ENCODE measurements at places on chromosomes 2 and 18.

GRCh38 chr2:7444626-7445025 lies 527.4 kb downstream of the RNF144A start:
- DNase-seq: no peak

DNA sequence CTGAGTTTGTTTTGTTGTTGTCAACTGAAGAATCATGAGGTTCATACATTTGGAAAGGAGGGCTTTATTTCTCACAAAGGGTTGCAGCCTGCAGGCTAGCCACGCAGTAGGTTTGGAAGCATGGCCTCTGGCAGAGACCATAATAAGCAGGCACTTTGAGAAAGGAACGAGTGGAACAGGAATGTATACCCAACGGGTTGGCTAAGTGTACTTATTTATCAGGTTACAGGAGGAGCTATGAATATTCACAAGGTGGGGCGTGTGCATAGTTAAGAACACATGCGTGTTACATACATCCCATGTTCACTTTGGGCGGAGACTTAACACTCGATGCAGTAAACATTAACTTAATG lies 30.1 kb upstream of the SH3RF3 start:
- DNase-seq: no peak

DNA sequence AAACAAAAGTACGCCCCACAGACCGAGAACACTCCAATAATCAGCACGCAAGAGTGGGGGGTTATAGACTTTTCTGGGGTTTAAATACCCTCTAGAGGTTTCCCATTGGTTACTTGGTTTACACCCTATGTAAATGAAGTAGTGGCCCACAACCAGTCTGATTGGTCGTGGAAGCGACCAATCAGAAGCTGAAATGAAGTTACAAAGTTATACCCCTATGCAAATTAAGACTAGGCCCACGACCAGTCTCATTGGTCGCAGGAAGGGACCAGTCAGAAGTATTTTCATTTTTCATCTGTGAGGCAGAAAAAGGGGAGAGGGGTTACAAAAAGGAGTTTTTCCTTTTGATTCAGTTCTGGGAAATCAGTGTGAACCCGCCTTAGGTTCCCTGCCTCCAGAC lies 55.3 kb upstream of the YWHAQ start:
- no peak for DNase-seq

DNA sequence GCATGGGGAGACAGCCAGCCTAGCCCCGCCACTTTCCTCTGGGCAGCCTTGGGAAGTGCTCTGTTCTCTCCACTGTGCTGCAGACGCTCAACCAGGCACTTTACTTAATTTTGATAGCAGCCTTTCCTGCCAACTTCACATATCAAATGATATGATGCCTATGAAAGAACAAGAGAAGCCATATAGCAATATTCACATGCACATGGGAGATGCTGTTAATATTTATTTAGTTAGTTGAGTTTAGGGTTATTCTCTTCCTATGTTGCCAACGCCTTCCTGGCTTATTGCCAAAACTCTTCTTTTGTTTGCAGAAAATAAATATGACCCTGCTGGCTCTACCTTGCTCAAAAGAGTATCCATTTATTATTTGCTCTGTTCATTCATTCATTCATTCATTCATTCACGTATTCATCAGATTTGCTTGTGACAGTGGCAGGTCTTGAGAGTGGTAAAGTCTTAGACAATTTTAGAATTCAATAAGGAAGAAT lies 99.3 kb downstream of the GATA6 start:
- DNase-seq: no peak

DNA sequence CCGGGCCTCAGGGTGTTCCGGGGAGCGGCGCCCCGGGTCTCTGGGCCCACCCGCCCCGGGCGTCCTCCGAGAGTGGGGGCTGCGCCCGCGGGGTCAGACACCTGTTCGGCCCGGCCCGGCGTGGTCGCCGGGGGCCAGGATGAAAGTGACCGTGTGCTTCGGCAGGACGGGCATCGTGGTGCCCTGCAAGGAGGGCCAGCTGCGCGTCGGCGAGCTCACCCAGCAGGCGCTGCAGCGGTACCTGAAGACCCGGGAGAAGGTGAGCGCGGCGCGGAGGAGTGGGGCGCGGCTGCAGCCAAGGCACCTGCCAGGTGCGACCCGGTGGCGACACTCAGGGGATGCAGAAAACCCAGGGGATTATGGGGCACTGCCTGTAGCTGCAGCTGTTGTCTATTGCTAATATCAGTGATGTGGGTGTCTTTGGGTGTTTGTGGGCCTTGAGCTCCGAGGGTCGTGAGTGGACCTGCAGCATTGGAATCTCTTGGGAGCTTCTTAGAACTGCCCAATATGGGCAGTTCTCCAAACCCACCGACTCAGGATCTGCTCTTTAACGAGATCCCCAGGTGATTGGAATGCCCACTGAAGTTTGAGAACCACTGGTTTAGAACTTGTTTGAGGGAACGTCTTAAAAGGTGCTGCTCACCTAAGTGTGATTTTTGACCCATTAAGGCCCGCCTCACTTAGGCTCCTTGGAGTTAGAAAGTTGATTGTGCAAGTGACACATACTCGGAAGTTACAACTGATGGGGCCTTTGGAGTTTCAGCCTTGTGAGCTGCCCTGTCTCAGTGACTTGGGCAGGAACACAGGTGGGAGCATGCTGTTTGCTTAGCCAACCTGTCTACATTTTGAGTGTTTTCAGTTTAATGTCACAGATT lies 823 bp downstream of the PARD3B start:
- no peak for DNase-seq

GRCh38 chr2:233832869-233833311 lies 21.4 kb downstream of the HJURP start:
- DNase-seq: no peak

DNA sequence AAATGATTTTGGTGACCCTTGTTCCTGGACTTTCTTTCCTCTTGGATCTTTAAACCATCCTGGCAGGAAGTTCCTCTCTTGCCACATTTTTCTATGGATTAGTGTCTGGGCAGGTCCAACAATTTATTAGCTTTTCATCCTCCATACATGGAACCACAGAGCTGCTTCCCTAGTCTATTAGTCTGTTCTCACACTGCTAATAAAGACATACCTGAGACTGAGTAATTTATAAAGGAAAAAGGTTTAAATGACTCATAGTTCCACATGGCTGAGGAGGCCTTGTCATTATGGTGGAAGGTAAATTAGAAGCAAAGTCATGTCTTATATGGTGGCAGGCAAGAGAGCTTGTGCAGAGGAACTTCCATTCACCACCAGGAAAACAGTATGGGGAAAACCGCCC lies 122.9 kb downstream of the DDX1 start:
- DNase-seq: no peak

GRCh38 chr2:168530982-168531622 lies 75.0 kb downstream of the CERS6 start:
- no peak for DNase-seq

GRCh38 chr2:131580187-131580586 lies 52.5 kb downstream of the CCDC74A start:
- DNase-seq: no peak

DNA sequence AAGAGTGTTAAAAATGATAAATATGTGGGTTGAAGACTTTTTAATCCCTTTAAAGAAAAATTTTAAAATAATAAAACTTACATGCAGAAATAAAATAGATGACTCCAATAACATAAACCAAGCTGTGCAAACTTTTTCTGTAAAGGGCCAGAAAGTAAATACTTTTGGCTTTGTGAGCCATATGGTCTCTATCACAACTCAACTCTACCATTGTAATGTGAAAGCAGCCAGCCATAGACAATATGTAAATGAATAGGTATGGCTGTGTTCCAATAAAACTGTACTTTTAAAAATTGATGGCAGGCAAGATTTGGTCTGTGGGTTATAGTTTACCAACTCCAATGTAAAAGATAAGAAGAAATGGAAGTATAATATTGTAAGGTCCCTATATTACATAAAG lies 45.2 kb downstream of the SNED1 start:
- DNase-seq: no peak
